ENCODE measurements at places on chromosomes 5 and 9. TPM values are rescaled to one million over a fixed set of nuclear protein-coding genes. Genes with fewer than 3 reads are reported as not detected.
A peak's percentile ranks its signal among the peaks of the same experiment; 100 is the strongest.

OTP gene
- total RNA-seq, result 0.17 TPM

SOX30 gene
- total RNA-seq, result not detected

SHB gene
- total RNA-seq, result 31.7 TPM

TENT4A gene
- total RNA-seq, result 23.7 TPM

C5orf58 gene
- total RNA-seq, result not detected

ANKRD34B gene
- total RNA-seq, result not detected

DNA sequence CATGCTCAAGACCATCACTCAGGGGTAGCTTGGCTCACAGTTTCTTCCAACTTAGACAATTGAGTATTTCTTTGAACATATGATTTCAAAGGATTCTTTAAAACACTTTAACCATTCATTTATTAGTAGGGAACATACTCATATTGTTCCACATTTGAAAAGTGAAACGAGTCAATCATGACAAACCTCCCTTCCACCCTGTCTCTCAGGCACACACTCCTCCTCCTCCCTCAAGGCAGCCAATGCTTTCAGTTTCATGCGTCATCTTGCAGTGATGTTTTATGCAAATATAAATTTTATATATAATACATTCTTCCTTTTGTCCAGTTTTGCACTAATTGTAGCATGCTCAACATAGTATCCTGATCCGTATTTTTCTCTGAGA lies 126.0 kb upstream of the BOD1 start:
- H3K4me3 ChIP-seq, result no peak overlapping the region
- DNase-seq, result no peak
- peaks cover 4% of the 10 kb centered on the region for H3K27me3 ChIP-seq
- H3K36me3 ChIP-seq, result no peaks in the 10 kb centered on the region
- no peak overlapping the region for H3K27ac ChIP-seq

- H3K4me3 ChIP-seq, result no peak overlapping the region
- no peak overlapping the region for H3K27ac ChIP-seq
- DNase-seq, result no peak
- H3K36me3 ChIP-seq, result no peaks in the 10 kb centered on the region
These were observed 2.1 kb upstream of the GLIS3 start for GRCh38 chr9:4301971-4302427.

DNA sequence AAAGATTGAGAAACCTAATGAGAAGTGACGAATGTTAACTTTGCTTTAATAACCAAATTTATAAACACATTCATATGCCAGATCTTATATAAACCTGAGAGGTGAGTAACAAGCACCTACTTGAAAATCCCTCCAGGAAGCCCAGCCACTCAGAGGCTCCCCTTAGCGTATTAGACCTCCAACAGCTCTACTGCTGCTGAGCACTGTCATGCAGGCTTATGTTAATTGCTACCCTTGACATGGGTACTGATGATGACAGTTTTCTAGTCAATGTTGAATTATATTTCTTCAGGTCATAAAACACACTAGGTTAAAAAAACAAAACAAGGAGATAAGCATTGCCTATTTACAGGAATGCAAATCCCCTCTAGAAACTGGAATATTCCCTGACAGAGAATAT lies 161.2 kb downstream of the MPDZ start:
- H3K27ac ChIP-seq, result no peak overlapping the region
- peaks cover 1% of the 10 kb centered on the region for H3K4me1 ChIP-seq
- H3K4me3 ChIP-seq, result no peak overlapping the region
- no peak for DNase-seq
- no peaks in the 10 kb centered on the region for H3K27me3 ChIP-seq

- H3K4me3 ChIP-seq, result peak overlapping the region; percentile 11
- no peak overlapping the region for H3K27ac ChIP-seq
- no peaks in the 10 kb centered on the region for H3K36me3 ChIP-seq
- peaks cover 4% of the 10 kb centered on the region for H3K27me3 ChIP-seq
These were observed 16.8 kb upstream of the PHYKPL start for GRCh38 chr5:178249191-178249989.

- no peak overlapping the region for H3K4me3 ChIP-seq
- no peak overlapping the region for H3K27ac ChIP-seq
- H3K27me3 ChIP-seq, result peaks cover 3% of the 10 kb centered on the region
- H3K36me3 ChIP-seq, result no peaks in the 10 kb centered on the region
- peaks cover 45% of the 10 kb centered on the region for H3K4me1 ChIP-seq
These were observed 13.9 kb downstream of the FAM193B start for GRCh38 chr5:177540438-177540837.

DNA sequence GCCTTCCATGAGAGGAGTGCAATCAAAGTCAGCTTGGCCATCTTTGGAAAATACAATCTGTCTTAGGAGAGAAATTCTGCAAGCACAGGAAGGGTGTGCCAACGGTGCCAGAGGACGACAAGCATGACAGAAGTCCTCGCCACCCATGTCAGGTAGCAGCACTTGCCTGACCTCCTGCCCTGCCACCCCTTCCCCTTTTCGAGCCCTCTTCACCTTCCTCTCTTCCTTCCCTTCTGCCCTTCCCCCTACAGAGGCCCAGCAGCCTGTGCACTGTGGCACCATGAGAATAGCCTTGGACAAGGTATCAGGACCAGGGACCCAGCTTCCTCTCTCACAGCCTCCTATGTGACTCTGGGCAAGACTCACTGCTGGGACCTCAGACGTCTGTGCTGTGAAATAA lies 5.3 kb upstream of the UBE2QL1 start:
- no peak for DNase-seq
- no peaks in the 10 kb centered on the region for H3K36me3 ChIP-seq
- peaks cover 2% of the 10 kb centered on the region for H3K27me3 ChIP-seq
- H3K27ac ChIP-seq, result no peak overlapping the region
- H3K4me3 ChIP-seq, result no peak overlapping the region
- H3K4me1 ChIP-seq, result no peaks in the 10 kb centered on the region

DNA sequence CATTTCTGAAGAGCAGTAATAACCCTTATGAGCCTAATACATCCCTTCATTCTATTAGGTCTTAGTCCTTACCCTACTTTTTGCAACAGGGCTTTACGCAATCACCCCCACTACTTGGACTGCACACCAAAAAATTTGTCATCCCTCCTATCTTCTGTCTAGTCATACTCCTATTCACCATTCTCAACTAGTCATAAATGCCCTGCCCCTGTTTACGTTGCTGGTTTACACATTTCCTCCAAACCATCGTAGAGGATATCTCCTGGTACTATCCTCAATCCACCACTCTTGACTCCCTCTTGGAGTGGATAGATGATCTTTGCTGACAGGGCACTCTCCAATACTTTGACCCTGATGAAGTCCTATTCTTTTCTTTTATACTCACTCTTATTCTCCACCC lies 98.2 kb upstream of the CCNG1 start:
- no peak overlapping the region for H3K4me3 ChIP-seq
- no peak for DNase-seq
- peaks cover 3% of the 10 kb centered on the region for H3K27me3 ChIP-seq
- peaks cover 11% of the 10 kb centered on the region for H3K36me3 ChIP-seq
- peaks cover 3% of the 10 kb centered on the region for H3K4me1 ChIP-seq

DNA sequence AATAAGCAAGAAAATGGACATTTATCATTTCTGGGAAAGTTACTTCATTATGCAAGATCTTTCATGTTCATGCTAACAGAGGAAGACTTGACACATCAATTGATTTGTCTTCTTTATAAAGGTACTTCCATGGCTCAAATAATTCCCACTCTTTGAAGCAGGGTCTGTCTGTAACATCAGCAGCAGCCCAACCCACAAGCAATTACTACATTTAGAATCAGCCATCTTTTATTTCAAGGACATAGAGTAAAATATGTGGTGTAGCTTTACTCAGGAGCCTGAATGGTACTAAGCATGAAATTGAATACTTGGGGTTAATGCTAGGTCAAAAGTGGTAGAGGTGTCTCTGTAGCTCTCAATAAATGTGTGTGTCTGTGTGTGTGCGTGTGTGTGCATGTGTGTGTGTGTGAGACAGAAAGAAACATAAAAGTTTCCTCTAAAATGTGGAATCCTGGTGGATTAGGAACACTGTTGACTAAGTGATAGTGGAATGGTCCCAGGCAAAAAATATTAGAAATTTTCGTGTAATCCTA lies 581.1 kb downstream of the CAAP1 start:
- H3K36me3 ChIP-seq, result no peaks in the 10 kb centered on the region
- no peaks in the 10 kb centered on the region for H3K27me3 ChIP-seq
- H3K4me3 ChIP-seq, result no peak overlapping the region
- no peak overlapping the region for H3K27ac ChIP-seq
- no peaks in the 10 kb centered on the region for H3K4me1 ChIP-seq
- no peak for DNase-seq

GRCh38 chr5:154749491-154749890 lies 5.7 kb upstream of the LARP1 start:
- peaks cover 6% of the 10 kb centered on the region for H3K4me1 ChIP-seq
- H3K36me3 ChIP-seq, result no peaks in the 10 kb centered on the region
- DNase-seq, result no peak
- H3K27ac ChIP-seq, result no peak overlapping the region

- no peak overlapping the region for H3K27ac ChIP-seq
- H3K4me1 ChIP-seq, result no peaks in the 10 kb centered on the region
- H3K4me3 ChIP-seq, result no peak overlapping the region
- peaks cover 28% of the 10 kb centered on the region for H3K36me3 ChIP-seq
- DNase-seq, result no peak
These were observed 11.2 kb upstream of the IL13 start for GRCh38 chr5:132646583-132647266.

GRCh38 chr9:98551511-98552286 lies 157.0 kb downstream of the GABBR2 start:
- H3K4me3 ChIP-seq, result no peak overlapping the region
- H3K36me3 ChIP-seq, result no peaks in the 10 kb centered on the region
- H3K27ac ChIP-seq, result no peak overlapping the region

DNA sequence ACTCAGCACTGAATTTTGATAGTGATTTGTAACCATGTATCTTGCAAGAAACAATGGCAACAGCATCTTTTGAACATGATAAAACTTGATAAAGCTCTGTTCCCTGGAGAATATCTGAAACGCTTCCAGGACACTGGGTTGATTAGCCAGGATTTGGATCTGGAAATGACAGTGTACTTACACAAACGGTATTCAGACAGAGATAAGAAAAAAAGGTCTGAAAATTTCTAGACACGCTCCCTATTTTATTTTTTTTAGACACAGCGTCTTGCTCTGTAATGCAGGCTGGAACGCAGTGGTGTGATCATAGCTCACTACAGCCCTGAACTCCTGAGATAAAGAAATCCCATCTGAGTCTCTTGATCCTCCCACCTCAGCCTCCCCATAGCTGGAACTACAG lies 109.0 kb downstream of the GNAQ start:
- DNase-seq, result no peak
- H3K27me3 ChIP-seq, result no peaks in the 10 kb centered on the region
- no peak overlapping the region for H3K4me3 ChIP-seq
- no peak overlapping the region for H3K27ac ChIP-seq
- H3K4me1 ChIP-seq, result peaks cover 16% of the 10 kb centered on the region

DNA sequence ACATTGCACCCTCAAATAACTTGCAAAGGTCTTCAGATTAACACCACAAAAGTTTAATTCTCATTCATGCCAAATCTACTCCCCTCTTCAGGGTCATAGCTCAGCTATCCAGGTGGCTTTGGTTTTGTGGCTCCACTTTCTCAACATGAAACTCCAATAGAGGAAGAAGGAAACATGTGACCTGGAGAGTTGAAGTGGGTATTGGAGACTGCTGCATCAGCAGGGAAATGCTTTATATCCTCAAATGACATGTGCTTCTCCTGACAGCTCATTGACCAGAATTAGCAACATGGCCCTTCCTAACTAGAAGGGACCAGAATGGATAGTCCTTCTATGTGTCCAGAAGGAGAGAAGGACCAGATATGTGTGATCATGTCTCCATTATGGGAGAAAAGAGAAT lies 73.6 kb downstream of the TLR4 start:
- H3K27me3 ChIP-seq, result peaks cover 5% of the 10 kb centered on the region
- H3K36me3 ChIP-seq, result no peaks in the 10 kb centered on the region
- no peak for DNase-seq
- H3K27ac ChIP-seq, result no peak overlapping the region
- H3K4me1 ChIP-seq, result peaks cover 19% of the 10 kb centered on the region

GRCh38 chr5:58849223-58849622 lies 266.3 kb downstream of the RAB3C start:
- DNase-seq, result no peak
- H3K4me3 ChIP-seq, result no peak overlapping the region
- H3K4me1 ChIP-seq, result peaks cover 3% of the 10 kb centered on the region
- no peaks in the 10 kb centered on the region for H3K36me3 ChIP-seq
- H3K27ac ChIP-seq, result no peak overlapping the region

- peaks cover 12% of the 10 kb centered on the region for H3K4me1 ChIP-seq
- H3K36me3 ChIP-seq, result no peaks in the 10 kb centered on the region
- no peak overlapping the region for H3K27ac ChIP-seq
- no peak overlapping the region for H3K4me3 ChIP-seq
These were observed 13.0 kb downstream of the PTGES2 start for GRCh38 chr9:128114326-128115186.

- H3K27me3 ChIP-seq, result no peaks in the 10 kb centered on the region
- H3K36me3 ChIP-seq, result no peaks in the 10 kb centered on the region
- no peak overlapping the region for H3K27ac ChIP-seq
- H3K4me1 ChIP-seq, result no peaks in the 10 kb centered on the region
- H3K4me3 ChIP-seq, result no peak overlapping the region
- no peak for DNase-seq
These were observed 128.1 kb upstream of the VLDLR start for GRCh38 chr9:2493529-2493928.

- H3K4me1 ChIP-seq, result no peaks in the 10 kb centered on the region
- H3K27ac ChIP-seq, result no peak overlapping the region
- H3K36me3 ChIP-seq, result peaks cover 4% of the 10 kb centered on the region
- H3K27me3 ChIP-seq, result no peaks in the 10 kb centered on the region
- H3K4me3 ChIP-seq, result no peak overlapping the region
- no peak for DNase-seq
These were observed 186.4 kb downstream of the NMUR2 start for GRCh38 chr5:152218694-152219093.

Data from glutamatergic neuron (in vitro differentiated cells).